ENCODE measurements at places on chromosomes 4 and X. TPM values are rescaled to one million over a fixed set of nuclear protein-coding genes. Genes with fewer than 3 reads are reported as not detected.

GRCh38 chr4:123783151-123783790 is 386.7 kb downstream of the SPRY1 start:
- no peak for DNase-seq

SLC10A4 gene
- not detected for total RNA-seq

AMTN gene
- not detected for total RNA-seq

DNA sequence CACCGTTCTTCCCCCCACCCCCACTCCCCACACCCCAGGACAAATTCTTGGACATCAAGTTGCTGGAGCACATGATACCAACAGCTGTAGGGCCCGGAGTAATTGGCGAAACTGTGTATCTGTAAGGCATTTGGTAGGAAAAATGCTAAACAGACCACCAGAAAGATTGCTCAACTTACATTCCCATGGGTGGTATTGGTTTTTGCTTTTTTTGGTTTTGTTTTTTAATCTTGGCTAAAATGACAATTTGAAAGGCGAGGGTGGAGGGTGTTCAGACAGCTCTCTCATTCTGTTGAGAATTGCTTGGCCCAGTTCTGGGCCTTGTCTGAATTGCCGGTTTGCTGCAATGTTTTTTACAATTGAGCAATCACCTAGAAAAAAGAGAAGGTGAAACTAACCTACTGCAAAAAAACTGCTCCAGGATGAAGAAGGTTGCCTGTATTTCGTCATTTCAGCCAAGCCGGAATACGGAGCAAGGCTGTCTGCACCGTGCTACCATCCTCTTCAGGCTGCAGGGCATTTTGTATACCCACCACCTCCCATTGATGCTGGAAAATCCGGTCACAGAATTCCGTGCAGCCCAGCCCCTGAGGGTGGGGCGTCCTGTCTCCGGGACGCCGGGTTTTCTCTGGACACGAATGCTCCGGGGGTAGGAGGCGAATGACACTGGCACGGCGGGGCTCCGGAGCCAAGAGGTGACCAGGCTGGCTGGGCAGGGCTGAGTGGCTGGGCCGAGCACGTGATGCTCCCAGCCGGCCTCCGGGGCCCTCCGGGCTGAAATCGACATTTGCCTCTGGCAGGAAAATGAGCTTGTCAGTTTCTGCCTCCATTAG is at the start of gene CLCN4:
Gene CLCN4, plus strand, starts transcription at position 777 of the 833 bp plus-strand sequence. CDS start 28,058 bp downstream, outside the sequence.
- DNase-seq = peak; percentile 79

Measured in Right ventricle myocardium inferior (tissue), 1 donor.